ENCODE measurements at places on chromosomes 3 and 15.

DNA sequence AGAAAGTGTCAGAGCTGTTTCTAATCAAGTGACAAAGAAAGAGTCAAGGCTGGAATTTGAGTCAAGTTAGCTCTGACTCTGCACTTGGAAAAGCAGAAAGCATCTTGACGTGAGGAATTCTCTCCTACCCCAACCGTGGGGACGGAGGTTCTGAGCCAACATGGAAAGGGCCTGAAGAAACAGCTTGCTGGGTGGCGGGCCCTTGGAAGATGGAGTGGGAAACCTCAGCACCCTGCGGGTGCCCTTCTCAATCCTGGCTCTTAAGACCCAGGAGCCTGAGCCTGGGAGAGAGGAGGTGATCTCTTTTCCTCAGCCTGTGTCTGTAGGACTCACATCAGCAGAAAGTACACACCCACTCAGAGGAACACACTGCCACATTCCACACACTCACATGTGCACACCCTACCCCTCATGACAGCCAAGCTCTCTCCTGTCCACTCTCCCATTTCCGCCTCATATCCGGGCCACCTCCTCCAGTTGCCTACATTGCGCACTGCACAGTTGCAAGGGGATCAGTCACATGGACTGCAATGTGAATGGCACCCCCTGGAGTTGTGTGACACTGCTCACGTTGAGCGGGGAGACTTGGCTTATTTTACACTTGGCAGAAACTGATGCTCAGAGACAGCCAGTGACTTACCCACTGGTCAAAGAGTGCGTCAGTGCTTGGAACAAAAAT, 101.5 kb upstream of the SLC6A6 start:
- no peak overlapping the region for H3K27ac ChIP-seq
- H3K27me3 ChIP-seq = peaks cover 25% of the 10 kb centered on the region
- H3K36me3 ChIP-seq = no peaks in the 10 kb centered on the region
- no peak overlapping the region for H3K4me3 ChIP-seq
- H3K4me1 ChIP-seq = peaks cover 23% of the 10 kb centered on the region

GRCh38 chr3:103966749-103967148, 1400.0 kb upstream of the ALCAM start:
- H3K27ac ChIP-seq = no peak overlapping the region
- no peak for DNase-seq
- H3K4me3 ChIP-seq = no peak overlapping the region
- H3K27me3 ChIP-seq = no peaks in the 10 kb centered on the region

DNA sequence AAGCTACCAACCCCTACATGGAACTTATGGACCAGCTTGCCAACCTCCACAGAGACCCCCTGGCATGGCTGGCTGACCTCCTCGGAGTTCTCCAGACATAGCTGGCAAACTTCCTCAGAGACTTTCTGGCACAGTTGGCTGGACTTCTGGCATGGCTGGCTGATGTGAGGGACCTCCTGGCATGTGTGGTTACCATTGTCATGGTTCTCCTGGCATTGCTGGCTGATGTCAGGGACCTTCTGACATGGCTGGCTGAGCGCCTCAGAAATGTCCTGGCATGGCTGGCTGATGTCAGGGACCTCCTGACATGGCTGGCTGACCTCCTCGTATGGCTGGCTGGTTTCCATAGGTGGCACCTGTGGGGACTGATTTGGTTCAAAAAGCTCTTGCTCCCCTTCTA, 17.5 kb downstream of the MAP1A start:
- no peak for DNase-seq
- peaks cover 2% of the 10 kb centered on the region for H3K36me3 ChIP-seq
- no peaks in the 10 kb centered on the region for H3K27me3 ChIP-seq

DNA sequence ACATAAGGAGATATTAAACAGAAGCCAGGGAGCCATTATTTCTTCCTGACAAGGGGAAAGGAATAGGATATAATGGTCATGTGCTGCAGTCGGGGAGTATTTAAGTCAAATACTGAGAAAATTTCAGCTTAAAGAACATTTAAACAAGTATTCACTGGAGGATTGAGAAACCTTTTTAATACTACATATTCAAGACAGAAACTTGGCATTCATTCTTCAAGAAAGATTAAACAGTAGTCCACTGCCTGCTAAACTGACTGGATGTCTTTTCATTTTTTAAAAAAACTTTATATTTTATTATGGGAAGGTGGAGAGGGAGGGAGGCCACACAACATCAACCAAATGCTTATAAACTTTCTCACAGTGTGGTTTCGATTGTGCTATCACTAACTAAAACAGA, 107.4 kb upstream of the CBLB start:
- no peaks in the 10 kb centered on the region for H3K4me1 ChIP-seq
- H3K27ac ChIP-seq = no peak overlapping the region
- DNase-seq = no peak
- no peaks in the 10 kb centered on the region for H3K27me3 ChIP-seq
- peaks cover 11% of the 10 kb centered on the region for H3K36me3 ChIP-seq

DNA sequence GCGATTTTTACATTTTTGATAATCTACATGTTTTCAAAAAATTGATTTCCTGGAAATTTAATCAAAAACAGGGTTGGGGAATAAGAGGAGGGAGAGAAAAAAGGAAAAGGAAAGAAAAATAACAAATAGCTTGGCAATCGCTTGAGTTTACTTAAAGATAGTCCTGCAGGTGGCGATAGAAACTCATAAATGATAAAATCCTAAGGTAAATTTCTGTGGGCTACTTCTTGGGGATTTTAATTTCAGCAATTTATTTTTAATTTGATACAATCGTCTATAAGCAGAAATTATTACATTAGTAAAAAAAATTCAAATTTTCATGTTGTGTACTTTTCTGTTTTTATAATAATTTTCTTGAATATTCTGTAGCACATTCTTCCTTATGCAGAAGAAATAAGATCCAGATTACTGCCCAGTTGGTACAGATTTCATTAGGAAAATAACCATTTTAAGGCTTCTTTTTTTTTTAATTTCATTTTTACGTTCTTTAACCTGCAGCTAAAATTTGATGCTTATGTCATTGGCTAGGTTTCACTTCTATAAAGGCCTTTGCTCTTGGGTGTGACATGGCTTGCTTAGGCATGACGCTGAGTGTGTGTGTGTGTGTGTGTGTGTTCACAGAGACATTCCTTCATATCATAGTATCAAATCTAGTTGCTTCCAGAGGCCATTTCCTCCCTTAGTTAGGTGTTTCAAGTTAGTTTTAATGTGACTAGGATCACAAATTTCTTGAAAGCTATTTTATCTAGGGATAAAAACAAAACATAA, 181.8 kb downstream of the MCTP2 start:
- no peaks in the 10 kb centered on the region for H3K27me3 ChIP-seq
- no peak overlapping the region for H3K27ac ChIP-seq
- no peak overlapping the region for H3K4me3 ChIP-seq
- DNase-seq = no peak
- no peaks in the 10 kb centered on the region for H3K36me3 ChIP-seq

All from activated CD8-positive, alpha-beta T cell treated with anti-CD3 and anti-CD28 coated beads, Interleukin-2, amount 10 ng/mL, durations not matched to agents 7 days and 5 days (primary cell).